Left lung (tissue), 14 donors: ENCODE measurements at places on chromosomes 5 and 9. TPM values are rescaled to one million over a fixed set of nuclear protein-coding genes. Genes with fewer than 3 reads are reported as not detected.

The OCLN gene
- 124 TPM for total RNA-seq

GRCh38 chr9:85040146-85040545, 370.6 kb downstream of the NTRK2 start:
- no peaks in the 10 kb centered on the region for H3K36me3 ChIP-seq
- H3K27ac ChIP-seq: no peak overlapping the region
- no peaks in the 10 kb centered on the region for H3K4me1 ChIP-seq
- no peak for DNase-seq
- no peaks in the 10 kb centered on the region for H3K27me3 ChIP-seq
- H3K4me3 ChIP-seq: no peak overlapping the region

The SLC23A1 gene
- total RNA-seq: 0.84 TPM

- H3K27me3 ChIP-seq: no peaks in the 10 kb centered on the region
- DNase-seq: no peak
- H3K4me1 ChIP-seq: no peaks in the 10 kb centered on the region
- H3K27ac ChIP-seq: no peak overlapping the region
- H3K4me3 ChIP-seq: no peak overlapping the region
Measured at GRCh38 chr9:30329431-30329830, 2055.0 kb upstream of the ACO1 start.
